Activated CD4-positive, alpha-beta T cell treated with anti-CD3 and anti-CD28 coated beads for 48 hours (primary cell): ENCODE measurements at places on chromosomes 12 and 14.

GRCh38 chr12:129378496-129378895, 525.2 kb downstream of the GLT1D1 start:
- no peak for DNase-seq

DNA sequence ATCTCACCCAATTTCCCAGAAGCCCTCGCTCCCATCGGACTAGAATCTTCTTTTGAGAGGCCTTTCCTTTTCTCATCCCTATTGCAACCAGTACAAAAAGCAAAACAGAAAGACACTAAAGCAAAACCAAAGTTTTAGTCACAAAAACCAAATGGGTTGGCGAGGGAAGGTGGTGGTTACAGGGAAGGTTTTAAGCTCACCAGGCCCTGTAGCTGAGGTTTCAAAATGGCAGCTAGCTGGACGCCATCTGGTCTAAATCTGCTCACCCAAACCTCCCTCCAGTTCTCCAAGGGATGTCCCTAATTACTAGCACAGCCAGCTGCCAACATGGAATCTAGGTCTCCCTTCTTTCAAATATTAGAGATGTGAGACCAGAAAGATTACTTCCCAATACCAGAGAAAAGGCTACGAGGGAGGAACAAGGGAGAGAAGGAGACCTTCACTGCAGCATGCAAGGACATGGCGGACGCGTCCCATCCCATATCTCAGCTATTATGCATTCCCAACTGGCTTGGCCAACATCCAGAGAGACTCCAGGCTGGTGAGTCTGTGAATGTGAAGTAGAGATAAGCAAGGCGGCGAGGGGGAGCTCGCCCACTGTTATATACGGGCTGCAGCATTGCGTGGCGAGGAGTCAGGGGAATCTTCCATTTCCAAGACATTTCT, 70.8 kb downstream of the DPF3 start:
- DNase-seq = no peak

DNA sequence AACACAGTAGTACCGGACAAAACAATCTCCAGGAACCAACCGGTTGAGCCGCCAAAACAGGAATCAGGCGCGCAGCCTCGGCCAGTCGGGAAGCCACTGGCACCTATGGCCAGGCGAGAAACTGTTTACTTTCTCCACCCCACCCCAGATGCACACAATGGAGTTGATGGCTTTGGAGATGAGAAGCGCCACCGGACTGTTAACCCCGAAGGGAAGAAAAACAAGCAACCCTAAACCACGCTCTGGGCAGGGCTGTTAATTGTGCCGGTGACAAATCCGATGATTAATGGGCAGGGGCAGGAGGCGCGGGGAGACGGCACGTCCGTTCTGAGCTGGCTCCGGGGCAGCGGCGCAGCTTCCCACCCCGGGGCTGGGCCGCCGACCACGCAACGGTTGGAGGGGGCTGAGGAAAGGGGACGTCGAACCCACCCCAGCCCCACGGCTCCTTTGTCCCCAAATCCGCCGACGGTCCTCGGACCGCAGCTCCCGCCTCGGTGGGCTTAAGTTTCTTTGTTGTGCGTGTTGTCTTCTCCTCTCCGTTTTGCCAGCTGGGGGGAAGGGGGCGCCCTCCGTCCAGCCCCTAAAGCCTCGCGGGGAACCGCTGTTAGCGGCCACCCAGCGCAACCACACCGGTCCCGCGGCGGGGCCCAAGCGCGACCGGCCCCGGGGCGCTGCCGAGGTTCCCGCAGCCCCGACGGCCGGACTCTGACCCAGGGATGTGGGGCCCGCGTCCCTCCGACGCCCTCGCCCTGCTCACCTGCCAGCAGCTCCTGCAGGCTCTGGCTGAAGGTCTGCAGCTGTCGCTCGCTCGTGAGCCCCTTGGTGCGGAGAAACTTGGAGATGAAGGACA, 790 bp downstream of the BTG1 start:
- DNase-seq = peak; percentile 67

DNA sequence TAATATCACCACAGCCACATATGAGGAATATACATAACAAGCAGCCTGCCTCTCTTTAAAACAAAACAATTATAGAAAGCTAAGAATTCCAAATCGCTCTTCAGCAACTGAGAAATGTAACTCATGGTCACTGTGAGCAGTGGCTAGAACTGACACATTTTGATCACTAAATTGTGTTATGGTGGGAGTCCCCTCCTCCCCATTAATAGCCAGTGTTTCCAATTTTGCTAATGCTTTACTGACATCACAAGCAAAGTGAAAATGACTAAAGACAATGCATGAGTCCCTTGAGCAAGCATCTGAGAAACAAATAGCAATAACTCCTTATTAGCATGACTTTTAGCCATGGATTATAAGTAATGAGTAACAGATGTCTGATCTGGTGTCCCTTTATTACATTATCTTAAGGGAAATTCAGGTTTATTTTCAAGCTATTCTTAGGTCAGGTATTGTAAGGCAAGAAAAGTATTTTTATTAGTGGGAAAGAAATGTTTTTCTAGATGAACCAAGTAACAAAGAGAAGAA, 148.3 kb downstream of the KCNH5 start:
- DNase-seq = no peak
